ENCODE measurements at places on chromosomes 4 and X.

DNA sequence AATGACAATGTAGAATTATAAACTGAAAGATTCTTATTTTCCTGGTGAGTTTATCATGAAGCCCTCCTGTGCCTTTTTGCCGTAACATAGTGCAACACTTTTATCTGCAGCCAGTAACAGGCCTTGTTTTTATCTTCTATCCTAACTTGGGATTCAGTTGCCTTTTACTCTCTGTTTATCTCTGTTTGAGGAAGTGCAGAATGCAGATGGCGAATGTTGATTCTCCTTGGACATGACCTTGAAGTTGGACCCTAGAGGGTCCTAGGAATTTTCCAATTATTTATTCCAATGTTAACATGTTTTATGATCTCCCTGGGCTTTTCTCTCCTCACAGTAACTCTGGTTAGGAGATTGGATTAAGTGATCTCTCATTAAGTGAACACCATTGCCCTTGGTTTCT, 165.0 kb downstream of the FMR1NB start:
- H3K36me3 ChIP-seq: no peaks in the 10 kb centered on the region
- no peak for DNase-seq
- no peak overlapping the region for H3K4me3 ChIP-seq
- H3K27me3 ChIP-seq: no peaks in the 10 kb centered on the region

GRCh38 chr4:169231647-169232262, 39.0 kb downstream of the SH3RF1 start:
- no peak overlapping the region for H3K4me3 ChIP-seq
- no peaks in the 10 kb centered on the region for H3K27me3 ChIP-seq
- peaks cover 4% of the 10 kb centered on the region for H3K4me1 ChIP-seq
- no peak for DNase-seq

DNA sequence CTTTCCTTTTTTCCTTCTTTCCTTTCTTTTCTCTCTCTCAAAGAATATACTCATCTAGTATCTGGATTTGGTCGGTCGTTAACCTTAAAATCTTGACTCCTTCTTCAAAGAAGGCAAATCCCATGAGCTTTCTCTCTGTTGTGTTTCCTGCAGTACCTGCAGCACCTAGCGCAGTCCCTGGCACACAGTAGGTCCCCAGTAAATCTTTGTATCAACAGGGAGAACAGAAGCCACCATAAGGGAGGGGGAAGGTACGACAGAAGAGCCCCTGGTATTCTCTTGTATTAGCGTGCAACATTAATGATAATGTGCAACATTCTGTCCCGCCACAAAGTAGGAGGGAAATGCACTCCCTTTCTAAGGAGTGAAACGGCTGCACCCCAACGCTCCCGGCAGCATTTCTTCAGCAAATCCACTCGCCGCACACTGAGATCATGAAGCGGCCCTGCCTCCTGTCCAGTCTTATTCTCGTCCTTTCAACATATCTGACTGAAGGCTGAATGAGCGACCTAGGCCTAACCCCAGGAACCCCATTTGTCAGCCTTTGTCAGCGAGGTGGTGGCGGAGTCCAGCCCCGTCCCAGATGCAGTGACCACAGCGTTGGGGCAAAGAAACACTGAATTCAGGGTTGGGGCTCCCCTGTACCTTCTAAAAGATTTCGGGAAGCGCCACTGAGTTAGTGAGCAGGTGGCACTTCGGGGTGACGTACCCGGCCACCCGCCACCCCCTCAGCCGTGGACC, 133.7 kb downstream of the AMELX start:
- H3K27me3 ChIP-seq: no peaks in the 10 kb centered on the region
- H3K27ac ChIP-seq: no peak overlapping the region
- H3K36me3 ChIP-seq: no peaks in the 10 kb centered on the region
- no peak for DNase-seq

GRCh38 chr4:22739968-22740367, 47.2 kb downstream of the GBA3 start:
- no peak overlapping the region for H3K4me3 ChIP-seq
- DNase-seq: no peak
- H3K27me3 ChIP-seq: no peaks in the 10 kb centered on the region
- peaks cover 2% of the 10 kb centered on the region for H3K4me1 ChIP-seq
- H3K27ac ChIP-seq: no peak overlapping the region

DNA sequence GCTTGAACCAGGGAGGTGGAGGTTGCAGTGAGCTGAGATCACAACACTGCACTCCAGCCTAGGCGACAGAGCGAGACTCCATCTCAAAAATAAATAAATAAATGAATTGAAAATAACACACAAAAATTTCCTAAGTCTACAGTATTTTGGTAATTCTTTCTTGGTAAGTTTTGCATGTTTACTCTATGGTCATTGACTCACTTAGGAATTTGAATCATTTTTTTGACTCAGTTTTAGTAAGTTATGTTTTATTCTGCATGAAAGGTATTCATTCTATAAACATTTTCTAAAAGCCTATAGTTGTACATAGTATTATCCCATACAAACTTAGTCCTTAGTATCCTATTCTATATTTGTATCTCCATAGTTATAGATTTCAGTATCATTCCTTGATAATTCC, 772.9 kb upstream of the SLIT2 start:
- no peak overlapping the region for H3K27ac ChIP-seq
- H3K4me1 ChIP-seq: no peaks in the 10 kb centered on the region
- H3K27me3 ChIP-seq: no peaks in the 10 kb centered on the region
- H3K36me3 ChIP-seq: no peaks in the 10 kb centered on the region
